Activated naive CD8-positive, alpha-beta T cell treated with anti-CD3 and anti-CD28 coated beads, Interleukin-2, amount 10 ng/mL, durations not matched to agents 7 days and 5 days (primary cell): ENCODE measurements at places on chromosomes 13 and 19. TPM values are rescaled to one million over a fixed set of nuclear protein-coding genes. Genes with fewer than 3 reads are reported as not detected.

DNA sequence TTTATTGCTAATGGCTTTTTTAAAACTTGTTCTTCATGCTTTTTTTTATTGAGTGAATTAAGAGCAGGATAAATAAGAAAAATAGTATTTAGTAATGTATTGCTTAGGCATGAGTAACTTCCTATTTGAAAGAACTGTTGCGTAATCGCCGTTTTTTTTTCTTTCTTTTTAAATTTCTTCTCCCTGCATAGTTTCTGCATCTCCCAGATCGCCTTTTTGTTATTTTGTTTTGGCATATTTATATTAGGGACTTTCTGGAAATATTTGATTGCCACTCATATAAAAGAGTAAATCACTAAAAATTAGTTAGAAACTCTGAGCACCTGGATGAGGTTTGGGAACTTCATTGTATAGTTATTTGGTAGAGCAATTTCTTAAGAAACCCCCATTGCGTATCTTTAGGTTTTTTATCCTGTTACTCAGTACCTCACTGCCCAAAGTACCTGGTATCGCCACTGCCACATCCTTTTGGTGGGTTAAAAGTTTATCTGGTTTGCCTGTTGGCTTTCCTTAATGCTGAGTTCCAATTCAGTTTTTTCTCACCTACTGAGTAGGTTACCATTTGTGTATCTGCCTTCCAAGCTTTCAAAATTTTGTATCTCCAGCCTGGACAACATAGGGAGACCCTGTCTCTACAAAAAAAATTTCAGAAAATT is 36.2 kb upstream of the LPAR6 start:
- H3K27me3 ChIP-seq, result no peaks in the 10 kb centered on the region
- H3K36me3 ChIP-seq, result peaks cover 55% of the 10 kb centered on the region
- peak overlapping the region; percentile 72 for H3K4me3 ChIP-seq
- H3K27ac ChIP-seq, result peak overlapping the region; percentile 72
- DNase-seq, result no peak
- peaks cover 42% of the 10 kb centered on the region for H3K4me1 ChIP-seq

The ADAT3 gene
- 7.6 TPM for total RNA-seq

- no peaks in the 10 kb centered on the region for H3K4me1 ChIP-seq
- H3K4me3 ChIP-seq, result no peak overlapping the region
- no peak overlapping the region for H3K27ac ChIP-seq
- H3K27me3 ChIP-seq, result peaks cover 4% of the 10 kb centered on the region
These were observed 101.6 kb downstream of the RAP2A start for GRCh38 chr13:97535614-97536013.

The TOMM40 gene
- 50.3 TPM for total RNA-seq
